Activated CD8-positive, alpha-beta memory T cell treated with anti-CD3 and anti-CD28 coated beads for 1 hour (primary cell): ENCODE measurements at places on chromosomes 1 and 21.

DNA sequence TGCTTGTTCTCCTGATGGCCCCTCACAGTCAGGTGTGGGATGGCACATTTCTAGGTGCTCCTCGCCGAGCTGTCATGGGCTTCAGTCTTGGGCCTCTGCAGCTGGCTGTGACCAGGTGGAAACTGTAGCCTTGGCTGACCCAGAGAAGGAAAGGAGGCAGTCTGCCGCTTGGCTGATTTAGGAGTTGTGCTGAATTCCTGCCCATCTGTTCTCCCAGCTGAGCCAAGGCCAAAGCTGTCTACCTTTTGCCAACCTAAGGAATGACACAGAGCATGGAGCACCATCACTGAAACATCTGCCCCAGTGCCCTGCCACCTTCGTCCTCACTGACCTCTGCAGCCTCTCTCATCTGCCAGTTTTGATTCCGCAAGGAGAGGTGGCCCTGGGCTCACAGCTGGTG lies 27.9 kb downstream of the UTP25 start:
- DNase-seq, result no peak

GRCh38 chr1:245172026-245172425 lies 17.2 kb downstream of the KIF26B start:
- no peak for DNase-seq

DNA sequence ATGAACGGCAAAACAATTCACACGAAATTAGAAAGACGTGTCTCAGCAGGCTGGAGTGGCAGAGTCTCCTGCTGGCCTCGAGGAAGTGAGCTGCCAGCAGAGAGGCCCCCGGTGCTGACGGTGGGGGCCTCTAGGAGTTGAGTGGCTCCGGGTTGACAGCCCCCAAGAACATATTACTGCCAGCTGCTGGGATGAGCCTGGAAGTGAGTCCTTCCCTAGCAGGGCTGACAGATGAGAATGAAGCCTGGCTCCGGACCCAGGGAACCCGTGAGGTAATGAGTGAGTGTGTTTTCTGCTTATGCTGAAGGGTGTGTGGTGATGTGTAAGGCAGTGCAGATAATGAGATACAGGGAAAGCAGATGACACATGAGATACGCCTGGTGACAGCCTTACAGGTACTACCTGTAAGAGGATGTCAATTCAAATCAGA lies 23.5 kb upstream of the LRRC47 start:
- no peak for DNase-seq

DNA sequence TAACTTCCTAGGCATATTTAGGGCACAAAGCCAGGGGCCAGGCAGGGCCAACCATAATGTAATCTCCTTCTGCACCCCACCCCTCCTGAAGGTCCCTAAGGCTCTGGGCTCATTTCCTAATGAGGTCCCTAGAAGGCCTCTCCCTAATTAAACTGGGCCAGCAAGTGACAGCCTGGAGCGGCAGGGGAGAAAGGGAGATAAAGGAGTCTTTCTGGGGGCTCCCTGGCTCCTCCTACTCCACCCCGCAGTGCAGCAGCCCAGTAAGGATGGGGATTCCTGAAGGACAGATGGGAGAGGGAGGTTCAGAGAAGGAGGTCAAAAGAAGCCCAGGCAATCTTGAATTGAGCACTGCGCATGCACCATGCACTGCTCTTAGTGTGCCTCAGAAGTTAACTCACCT lies 12.8 kb downstream of the LRP8 start:
- DNase-seq, result no peak

DNA sequence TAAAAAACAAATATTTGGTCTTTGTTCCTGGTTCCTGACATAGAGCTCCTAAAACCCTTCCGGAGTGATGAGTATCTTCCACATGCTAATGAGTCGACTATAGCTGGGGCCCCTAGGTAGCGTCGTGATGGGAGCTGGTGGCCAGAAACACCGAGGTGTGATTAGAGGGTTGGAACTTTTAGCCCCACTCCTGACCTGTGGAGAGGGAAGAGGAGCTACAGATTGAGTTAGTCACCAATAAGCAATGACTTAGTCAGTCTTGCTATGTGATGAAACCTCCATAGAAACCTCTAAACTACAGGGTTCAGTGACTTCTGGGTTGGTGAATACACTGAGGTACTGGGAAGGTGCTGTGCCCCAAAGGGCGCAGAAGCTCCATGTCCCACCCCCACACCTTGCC lies 30.1 kb upstream of the PLD5 start:
- DNase-seq, result no peak

GRCh38 chr1:219434285-219434922 lies 178.5 kb downstream of the ZC3H11B start:
- no peak for DNase-seq

- no peak for DNase-seq
These were observed 5.0 kb downstream of the PPOX start for GRCh38 chr1:161171191-161171590.

DNA sequence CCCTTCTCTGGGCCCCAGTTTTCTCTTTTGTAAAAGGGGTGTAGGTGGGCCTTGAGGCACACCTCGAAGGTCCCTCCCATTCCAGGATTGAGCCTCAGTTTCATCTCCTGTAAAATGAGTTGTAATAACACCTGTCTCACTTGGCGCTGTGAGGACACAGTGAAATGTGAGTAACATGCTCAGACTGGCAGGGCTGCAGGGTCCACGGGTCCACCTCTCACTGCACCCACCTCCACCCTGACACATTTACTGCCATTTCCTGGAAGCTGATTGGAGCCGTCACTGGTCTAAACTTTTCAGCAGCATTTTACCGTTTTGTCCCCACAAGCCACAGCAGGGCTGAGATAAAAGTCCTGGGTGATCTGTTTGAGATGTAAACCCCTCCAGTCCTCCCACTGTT lies 398.0 kb downstream of the PTPRU start:
- DNase-seq, result no peak

DNA sequence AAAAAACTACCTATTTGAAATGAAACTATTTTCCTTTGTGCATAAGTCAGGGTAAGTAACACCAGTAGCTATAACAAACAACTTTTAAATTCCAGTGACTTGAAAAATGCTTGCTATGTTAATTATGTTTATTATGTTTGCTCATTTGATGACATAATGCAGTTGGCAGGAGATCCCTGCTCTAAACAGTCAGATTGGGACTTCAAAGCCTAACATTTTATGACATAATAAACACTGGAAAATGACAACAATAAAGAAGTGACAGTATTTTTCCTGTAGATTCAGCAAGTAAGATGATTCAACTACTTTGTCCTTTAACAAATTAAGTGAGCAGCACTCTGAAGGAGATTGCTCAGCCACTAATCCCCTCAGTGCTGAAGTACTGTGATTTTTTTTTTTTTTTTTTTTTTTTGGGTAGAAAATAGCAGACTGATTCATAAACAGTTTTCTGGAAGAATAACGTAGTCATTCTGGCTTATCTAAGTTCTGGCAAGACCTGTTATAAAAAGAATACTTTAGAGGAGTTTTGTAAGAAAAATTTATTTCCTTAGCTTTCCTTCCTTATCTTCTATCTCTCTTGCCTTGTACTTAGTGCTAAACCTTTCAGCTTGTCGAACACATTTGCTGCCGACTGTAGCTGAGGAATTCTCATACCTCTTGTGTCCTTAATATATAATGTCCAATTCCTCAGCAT lies 207.2 kb downstream of the PTGER3 start:
- no peak for DNase-seq

DNA sequence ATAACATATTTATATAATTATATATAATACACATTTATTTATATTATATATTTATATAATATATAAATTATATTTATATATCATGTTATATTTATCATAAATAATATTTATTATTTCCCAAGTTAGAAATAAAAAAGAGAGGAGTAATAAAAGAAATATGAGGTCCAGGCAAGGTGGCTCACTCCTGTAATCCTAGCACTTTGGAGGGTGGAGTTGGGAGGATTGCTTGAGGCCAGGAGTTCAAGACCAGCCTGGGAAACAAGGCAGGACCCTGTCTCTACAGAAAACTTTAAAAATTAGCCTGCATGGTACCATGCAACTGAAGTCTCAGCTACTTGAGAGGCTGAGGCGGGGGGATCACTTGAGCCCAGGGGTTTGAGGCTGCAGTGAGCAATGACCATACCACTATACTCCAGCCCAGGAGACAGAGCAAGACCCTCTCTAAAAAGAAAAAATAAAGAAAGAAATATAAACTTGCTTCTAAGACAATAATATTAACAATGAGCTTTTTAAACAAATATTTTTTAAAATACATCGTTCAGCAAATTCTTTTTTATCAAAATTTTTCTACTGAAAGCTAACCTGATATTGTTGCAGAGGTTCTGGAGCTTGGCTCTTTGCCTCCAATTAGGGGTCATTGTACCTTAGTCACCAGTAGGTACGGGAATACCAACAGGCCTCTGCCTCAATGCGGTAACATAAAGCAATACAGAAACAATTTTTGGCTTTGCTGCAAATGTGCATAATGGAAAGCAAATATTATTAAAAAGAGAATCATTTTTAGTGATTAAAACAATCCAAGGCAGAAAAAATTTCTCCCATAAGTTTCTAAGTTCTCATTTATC lies 290.0 kb downstream of the SETD4 start:
- DNase-seq, result no peak

DNA sequence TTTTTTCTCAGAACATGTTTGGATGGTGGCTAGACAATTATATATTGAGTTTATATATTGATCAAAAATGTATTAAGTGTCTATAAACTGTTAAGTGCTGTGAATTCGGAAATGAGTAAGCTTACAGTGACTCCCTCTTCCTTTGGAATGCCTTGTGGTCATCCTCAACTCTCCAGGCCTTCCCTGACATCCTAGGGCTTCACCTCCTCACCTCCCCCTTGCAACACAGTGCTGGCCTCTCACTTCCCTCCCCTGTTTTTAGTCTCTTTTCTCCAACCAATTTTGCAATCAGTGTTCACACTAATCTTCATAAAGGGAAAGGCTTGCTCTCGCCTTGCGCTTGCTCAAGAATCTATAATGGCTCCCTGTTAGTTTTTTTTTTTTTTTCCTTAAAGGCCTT lies 95.1 kb upstream of the C1orf21 start:
- no peak for DNase-seq

DNA sequence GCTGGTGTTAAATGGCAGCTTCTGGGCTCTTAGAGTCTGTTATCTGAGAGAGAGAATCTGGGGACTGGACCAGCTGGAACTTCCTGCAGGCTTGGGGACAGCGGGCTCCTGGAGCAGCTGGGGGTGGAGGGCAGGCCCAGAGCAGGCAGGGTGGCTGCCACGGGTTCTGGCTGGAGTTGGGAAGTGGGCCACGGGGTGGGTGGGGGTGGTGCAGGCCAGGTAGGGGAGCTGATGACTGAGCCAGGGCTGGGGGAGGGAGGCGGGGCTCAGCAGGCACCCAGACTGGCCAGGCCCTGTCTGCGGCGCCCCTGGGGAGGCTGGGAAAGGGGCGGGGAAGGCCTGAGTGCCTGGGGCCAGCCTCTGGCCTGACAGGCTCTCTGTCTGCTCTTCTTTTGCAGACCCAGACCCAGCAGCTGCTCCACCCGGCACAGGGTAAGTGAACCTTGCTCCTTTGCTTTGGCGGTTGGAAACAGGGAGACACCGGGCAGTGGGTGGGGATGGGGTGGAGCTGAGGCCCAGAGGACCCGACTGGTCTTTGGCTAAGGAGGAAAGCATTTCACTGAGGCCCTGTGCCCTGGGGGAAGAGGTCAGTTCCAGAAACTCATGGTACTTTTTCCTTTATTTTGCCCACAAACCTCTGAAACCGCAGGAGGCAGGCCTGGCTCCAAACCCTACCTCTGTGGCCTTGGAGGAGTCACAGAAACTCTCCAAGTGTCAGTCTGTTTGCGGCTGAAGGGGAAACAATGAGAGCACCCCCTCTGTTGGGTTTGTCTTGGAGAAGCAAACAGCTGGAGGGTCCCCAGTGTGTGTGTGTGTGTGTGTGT lies 48.8 kb downstream of the ARHGEF10L start:
- no peak for DNase-seq

- DNase-seq, result no peak
These were observed 70.9 kb upstream of the ETS2 start for GRCh38 chr21:38734646-38735365.

DNA sequence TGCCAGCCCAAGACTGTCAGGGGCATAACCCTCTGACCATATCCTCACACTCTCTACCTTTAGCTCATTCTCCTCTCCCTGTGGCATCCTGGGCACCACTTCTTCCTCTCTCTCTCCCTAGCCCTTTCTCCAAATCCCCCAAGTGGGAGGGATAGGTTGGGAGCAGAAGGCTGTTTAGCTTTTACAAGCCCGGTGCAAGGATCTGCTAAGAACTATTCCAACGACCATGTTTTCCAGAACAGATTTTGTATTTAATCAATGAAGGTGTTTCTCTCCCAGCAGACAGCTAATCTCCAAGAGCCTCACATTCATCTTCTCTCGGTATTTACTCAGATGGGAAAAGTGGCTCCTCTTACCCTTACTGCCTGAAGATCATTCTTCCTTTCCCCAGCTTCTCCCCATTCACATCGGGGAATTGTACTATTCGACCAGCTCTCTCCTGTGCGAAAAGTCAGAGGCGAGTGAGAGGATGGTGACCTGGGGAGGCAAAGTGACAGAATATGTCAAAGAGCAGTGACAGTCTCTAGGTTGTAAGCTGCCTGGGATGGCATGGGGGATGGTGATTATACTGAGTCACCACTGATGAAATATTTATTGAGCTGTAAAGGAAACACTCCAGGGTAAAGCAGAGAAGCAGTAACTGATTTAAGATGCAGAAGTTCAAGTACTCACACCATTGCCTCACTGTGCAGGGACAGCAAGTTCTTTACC lies 47.0 kb upstream of the RBM15 start:
- DNase-seq, result no peak

DNA sequence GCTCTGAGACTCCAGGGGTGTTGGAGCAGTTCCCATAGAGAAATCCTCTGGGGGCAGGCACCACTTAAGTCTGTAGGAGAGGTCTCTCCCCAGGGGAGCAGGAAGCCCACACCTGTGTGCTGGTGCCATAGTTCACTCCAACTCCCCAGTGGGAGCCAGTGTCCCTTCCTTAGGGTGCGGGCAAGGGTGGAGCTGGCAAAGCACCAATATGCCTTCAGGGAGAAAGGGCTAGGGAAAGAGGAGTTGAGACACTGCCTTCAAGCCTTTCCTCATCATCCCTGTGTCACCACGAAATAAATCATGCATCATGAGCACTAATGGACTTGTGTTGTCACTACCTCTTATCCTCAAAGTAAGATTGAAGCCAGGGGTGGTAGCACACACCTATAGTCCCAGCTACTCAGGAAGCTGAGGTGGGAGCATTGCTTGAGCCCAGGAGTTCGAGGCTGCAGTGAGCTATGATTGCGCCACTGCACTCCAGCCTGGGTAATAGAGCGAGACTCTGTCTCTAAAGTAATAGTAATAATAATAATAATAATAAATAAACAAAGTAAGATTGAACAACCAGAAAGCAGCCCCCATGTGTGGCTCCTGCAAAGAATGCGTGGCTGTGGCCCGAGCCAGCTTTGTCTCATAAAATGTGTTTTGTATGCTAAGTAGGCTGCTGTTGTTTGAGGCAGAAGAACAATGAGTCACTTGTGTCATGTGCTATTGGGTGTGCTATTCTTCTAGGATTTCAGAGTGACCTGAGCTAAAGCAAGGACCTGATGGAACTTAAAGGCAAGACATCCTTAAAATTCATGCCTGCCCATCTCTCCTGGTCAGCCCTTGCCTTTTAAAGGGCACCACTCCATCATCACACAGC lies 6.7 kb upstream of the TIE1 start:
- no peak for DNase-seq
